ENCODE measurements at places on chromosomes 16 and 17.

GRCh38 chr16:1454561-1454960 lies 10.2 kb upstream of the CCDC154 start:
- no peak for DNase-seq

DNA sequence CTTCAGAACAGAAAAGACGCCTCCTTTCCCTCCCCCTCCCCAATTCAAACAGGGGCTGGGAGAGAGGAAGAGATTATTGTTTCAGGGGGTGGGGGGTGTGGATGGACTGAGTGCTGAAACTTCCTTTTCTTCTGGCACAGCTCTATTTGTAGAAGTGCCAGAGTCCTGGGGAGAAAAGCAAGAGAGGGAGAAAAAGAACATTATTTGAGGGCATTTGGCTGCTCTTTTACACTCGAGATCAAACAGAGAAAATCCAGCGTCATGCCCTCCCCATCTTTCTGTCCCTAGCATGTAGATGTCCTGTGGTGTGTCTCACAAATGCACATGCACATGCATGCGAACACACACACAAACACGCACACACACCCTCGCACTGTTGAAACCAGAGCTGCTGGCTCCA lies 13.0 kb downstream of the ARL4D start:
- DNase-seq = no peak

GRCh38 chr16:71339236-71340171 lies 19.0 kb upstream of the CALB2 start:
- DNase-seq = no peak

DNA sequence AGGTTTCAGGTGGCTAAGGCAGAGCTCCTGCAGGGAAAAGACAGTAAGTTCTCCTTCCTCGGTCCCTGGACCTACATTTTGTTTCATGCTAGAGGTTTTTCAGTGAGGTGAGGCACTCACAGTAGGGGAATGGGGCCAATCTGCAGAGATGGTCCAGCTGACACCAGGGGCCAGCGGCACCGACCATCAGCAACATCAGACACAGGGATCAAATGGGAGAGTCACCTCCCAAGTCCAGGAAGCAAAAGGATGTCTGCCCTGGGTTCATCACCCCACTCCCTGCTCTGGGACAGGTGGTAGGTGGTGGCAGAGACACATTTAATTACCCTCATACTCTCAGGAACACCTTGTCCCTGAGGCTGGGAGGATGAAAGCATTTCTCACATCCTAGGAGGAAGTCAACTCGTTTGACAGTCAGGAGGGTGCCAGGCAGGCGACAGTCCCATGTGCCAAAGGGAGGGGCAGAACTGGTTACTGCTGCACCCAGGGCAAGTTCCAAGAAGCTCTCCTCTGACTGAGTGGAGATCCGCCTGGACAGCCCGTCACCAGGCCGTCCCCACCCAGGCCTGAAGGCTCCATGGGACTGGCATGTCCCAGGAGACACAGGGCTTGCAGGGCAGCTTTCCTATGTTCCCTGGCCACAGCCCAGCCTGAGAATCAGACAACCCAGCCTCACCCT lies 19.2 kb downstream of the ATP6V0D1 start:
- no peak for DNase-seq

DNA sequence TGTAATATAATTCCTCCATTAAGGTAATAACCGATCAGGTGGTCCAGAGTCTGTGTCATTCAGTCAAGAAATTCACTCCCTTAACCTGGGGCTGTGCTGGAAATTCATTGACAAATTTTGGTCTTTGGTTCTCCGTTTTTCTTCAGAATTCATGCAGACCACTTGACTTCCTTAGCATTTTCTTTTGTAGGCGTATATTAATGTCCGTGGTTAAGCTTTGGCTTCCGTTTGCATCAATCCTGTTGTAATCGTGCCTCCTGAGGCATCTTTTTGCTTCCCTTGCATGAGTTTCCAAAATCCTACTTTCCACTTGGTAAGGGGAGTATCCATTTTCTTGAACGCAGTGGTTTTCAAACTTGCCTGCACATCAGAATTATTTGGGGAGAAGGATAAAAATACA lies 9.0 kb downstream of the LRRC37B start:
- DNase-seq = no peak

GRCh38 chr17:17321356-17322025 lies 18.3 kb downstream of the NT5M start:
- no peak for DNase-seq

- DNase-seq = no peak
These were observed 27.8 kb downstream of the PLXDC1 start for GRCh38 chr17:39123627-39124026.

DNA sequence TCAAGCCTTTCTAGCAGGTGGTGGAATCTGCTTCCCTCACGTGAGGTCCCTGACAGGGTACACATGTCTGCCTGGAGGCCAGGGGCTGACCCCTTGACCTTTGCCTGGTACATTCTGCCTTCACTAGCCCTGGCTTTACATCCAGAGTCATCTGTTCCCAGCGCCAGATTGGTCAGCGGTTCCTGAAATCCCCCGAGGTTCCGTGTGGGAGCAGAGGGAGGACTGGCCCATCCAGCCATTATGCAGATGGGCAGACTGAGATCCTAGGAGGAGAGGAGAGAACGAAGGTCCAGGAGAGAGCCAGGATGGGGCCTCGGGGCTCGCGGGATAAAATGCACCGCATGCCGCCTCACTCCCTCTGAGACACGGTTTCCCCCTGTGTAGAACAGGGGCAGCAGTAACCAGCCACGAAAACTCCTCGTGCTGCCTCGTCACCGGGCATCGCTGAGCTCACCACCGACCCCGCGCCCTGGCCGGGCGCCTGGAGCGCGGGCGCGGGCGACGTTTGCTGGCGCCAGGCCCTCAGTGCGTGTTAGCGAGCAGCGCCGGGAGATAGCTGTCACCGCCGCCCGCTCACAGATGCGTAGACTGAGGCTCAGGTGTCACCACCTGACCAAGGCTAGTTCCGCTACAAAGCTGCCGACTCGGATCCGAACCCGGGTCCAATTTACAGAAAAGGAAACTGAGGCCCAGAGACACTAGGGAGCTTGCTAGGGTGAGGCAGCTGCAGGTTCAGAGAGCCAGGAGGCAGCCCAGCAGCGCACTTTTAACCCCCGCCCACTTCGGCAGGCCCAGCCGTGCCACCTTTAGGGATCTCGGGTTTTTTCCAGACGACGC lies 811 bp upstream of the MAP2K3 start:
- peak; percentile 64 for DNase-seq

DNA sequence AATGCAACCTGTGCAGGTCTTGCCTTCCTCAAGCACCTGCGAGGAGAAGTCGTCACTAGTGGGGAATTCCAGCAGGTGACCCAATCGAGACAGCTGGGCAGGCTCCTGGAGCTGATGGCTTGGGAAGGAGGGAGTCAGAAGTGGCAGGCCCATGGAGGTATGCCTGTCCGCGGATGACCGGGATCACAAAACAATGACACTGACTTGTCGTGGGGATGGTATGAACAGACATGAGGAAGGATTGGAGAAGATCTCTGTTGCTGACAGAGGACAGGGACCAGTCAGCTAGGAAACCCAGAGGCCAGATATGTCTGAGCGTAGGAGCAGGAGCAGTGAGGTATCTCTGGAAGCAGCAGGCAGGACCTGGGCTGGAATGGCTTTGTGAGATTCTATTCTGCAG lies 233.3 kb downstream of the SOX9 start:
- no peak for DNase-seq

GRCh38 chr16:50880926-50881325 lies 139.0 kb downstream of the CYLD start:
- no peak for DNase-seq

GRCh38 chr16:28491230-28491969 lies 474 bp downstream of the CLN3 start:
- DNase-seq = peak; percentile 23

DNA sequence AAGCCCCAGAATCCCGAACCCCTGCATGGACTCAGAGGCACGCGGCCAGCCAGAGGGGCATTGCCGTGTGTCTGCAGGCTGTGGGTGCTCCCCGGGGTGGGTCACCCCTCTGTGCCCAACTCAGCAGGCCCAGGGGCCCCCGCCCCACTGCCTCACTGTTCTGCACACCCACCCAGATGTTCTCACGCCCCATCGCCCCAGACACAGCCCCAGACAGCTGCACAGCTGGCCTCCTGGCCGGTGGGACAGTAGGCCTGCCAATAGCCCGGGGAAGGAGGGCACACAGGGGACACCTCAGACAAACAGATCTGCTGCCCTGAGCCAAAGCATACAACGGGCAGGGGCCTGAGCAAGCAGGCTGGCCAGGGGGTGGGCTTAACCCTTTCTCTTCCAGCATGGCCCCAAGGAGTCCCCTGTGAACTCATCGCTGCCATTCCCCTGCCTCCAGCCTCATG lies 27.6 kb upstream of the NXPH3 start:
- no peak for DNase-seq

DNA sequence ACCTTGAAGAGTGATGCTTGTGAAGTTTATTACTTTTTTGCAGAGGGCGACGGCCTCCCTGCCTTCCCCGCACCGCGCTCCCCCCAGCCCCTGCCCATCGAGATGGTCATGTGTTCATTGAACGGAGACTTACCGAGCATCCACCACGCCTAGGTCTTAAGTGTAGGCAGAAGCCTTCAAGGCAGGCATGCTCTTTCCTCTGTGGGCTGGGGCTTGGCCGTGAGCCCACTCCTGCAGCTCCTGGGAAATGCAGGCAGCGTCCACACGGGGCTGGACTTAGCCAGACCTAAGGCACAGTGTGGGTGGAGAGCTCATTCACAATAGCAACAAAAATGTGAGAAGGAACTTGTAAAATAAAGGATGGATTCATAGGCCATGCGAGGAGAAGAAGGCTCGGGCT lies 19.2 kb downstream of the RNF213 start:
- no peak for DNase-seq

DNA sequence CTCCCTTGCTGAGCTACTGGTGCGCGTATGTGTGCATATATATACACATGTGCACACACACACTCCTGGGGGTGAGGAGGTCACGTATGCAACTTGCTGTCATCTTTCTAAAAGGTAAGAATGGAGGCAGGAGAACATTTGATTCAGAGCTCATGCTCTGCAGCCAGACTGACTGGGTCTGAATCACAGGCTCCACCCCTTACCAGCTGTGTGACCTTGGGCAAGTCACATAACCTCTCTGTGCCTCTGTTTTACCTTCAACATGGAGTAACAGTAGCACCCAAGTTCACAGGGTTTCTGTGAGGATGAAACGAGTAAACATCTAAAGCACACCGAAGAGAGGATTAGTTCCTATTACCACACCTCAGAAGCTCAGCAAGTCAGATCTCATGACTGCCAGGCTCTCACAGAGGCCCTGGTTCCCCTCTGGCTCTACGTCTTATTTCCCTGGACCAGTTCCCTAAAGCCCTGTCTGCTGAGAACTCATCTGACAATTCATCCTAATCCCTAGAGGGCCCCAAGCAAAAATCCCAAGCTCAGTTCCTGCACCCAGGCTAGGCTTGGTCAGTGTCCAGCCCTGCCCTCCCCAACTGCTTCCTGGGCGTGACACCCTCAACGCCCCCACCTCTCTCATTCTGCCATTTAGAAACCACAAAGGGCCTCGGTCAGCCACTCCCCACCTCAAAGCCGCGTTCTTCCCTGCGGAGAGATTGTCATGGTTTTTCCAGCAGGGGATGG lies 28.7 kb downstream of the ABR start:
- no peak for DNase-seq

GRCh38 chr16:81678326-81679095 lies 100.6 kb upstream of the PLCG2 start:
- no peak for DNase-seq

DNA sequence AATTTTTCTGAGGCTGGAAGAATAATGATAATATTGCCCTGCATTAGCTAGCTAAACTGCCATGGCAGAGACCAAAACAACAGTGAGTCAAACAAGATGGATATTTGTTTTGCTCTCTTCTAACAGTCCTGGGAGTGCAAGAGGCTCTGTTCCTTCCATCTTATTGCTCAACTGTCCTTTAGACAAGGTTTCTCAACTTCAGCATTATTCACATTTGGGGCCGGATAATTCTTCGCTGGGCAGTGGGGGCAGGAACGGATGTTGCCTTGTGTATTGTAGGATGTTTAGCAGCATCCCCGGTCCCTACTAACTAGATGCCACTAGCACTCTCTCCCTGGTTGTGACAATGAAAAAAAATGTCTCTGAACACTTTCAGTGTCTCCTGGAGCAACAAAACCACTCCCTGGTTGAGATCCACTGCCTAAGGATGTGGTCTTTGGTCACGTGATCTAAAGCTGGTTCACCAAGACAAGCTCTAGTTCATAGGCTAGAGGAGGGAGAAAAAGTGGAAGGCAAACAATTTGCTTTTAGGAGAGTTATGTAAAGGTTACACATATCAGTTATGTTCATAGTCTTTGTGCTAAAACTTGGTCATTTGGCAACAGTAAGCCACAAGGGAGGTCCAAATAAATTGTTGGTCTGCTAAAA lies 144.4 kb downstream of the PCTP start:
- DNase-seq = no peak

DNA sequence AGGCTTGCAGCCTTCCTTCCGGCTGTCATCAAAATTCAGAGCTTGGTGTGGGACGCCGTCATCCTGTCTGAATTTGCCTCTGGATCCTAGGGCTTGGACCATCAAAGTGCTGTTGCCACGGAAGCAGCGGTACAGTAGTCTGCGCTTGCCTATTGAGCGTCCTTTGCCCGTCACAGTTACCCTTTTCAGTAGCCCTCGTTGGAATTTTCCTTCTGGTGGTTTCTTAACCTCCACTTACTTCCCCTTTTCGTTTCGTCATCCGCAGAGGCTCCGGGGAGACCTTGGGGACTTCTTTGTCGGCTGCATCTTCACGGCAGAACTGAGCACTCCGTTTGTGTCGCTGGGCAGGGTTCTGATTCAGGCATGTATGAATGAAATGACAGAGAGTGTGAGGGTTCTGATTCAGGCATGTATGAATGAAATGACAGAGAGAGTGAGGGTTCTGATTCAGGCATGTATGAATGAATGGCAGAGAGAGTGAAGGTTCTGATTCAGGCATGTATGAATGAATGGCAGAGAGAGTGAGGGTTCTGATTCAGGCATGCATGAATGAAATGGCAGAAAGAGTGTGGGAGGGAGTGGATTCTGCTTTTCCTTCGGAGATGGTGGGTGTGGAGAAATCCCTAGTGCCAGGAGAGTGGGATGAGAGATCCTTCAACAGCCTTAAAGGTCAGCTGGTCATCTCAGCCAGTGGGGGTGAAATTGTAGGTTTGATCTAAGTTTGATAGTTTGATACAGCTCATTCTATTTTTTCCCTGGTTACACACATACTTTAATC lies 8.0 kb downstream of the TLCD3A start:
- no peak for DNase-seq

- no peak for DNase-seq
These were observed 25.6 kb downstream of the UNK start for GRCh38 chr17:75810216-75810615.
